Fibroblast of skin of left quadriceps (primary cell): ENCODE measurements at places on chromosomes 16 and 17.

- no peak for DNase-seq
Measured at GRCh38 chr17:21388066-21388465, 11.9 kb downstream of the KCNJ12 start.

DNA sequence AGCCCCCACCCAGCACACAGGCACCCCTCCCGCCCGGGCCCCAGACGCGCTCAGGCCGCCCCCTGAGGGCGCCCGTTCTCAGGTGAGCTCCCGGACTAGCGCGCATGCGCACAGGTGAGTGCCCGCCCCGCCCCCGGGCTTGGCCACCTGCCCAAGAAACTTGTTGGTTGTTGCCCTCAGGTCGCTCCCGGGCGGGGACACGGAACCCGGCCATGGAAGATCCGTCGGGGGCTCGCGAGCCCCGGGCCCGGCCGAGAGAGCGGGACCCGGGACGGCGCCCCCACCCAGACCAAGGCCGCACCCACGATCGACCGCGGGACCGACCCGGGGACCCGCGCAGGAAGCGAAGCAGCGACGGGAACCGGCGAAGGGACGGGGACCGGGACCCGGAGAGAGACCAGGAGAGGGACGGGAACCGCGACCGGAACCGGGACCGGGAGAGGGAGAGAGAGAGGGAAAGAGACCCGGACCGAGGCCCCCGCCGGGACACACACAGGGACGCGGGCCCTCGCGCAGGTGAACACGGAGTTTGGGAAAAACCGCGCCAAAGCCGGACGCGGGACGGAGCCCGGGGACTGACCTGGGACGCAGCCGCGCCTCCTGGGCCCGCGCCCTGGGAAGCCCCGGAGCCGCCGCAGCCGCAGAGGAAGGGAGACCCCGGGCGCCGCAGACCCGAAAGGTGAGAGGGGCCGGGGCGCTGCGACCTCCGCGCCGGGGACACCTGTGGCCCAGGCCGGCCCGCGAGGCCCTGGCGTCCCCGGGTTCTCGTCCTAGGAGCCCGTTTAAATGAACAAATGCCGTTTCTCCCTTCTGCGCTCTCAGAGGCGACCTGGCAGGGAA is at the start of gene MARVELD3:
Gene MARVELD3 (plus strand): TSS at position 167 of the 840 bp plus-strand sequence. CDS start 46 bp downstream, at position 213.
- no peak for DNase-seq

DNA sequence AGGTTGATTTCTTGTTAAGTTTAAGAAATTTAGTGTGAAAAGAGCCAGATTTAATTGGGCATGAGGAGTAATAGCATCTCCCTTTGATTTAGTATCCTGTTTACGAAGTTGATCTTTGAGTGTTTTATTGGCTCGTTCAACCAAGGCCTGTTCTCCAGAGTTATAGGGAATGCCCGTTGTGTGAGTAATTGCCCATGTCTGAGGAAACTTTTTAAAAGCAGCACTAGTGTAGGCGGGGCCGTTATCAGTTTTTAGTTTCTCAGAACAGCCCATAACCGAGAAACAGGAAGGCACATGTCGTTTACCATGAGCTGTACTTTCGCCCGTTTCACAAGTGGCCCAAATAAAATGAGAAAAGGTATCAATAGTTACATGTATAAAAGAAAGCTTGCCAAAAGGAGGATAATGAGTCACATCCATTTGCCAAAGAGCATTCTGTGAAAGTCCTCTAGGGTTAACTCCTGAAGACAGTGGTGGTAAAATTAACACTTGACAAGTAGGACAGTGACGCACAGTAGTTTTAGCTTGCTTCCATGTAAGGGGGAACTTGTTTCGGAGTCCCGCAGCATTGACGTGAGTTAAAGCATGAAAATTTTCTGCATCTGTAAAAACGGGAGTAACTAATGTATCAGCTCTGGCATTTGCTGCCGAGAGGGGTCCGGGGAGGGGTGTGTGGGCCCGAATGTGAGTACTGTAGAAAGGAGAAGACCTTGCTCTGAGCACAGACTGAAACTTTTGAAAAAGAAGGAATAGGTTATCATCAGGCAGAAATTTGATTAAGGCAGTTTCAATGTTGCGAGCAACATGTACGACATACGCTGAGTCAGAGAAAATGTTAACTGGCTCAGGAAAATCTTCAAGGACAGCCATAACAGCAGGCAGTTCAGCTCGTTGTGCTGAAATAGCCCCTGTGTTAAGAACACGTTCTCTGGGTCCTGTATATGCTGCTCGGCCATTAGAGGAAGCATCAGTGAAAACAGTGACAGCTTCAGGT is 18.5 kb upstream of the KCTD5 start:
- peak; percentile 67 for DNase-seq

GRCh38 chr17:74210191-74211140 is 2.9 kb upstream of the TTYH2 start:
- peak; percentile 20 for DNase-seq

DNA sequence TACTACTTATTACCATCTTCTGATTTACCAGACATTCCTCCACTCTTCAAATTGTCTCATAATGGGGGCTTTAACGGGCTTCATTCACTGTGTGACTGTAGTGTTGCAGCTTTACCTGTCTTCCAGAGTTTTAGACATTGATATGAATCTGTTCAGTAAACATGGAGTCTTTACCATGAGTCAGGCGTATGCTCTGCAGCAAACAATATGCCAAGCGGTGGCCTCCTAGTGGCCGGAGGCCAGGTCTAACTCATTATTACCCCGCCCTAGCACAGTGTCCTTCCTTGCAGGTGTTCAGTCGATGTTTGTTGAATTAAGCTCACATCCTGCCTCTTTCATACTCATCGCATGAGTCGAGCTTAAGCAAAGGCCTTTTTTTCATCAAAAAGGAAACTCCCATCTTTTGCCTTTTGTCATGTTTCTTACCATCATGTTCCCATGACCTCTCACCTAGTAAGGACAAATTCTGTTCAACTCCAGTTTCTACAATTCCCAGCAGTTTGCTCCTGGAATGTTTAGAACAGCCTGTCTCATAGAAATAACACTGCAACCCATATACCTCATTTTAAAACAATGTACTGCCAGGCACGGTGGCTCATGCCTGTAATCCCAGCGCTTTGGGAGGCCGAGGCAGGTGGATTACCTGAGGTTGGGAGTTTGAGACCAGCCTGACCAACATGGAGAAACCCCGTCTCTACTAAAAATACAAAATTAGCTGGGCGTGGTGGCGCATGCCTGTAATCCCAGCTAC is 39.4 kb downstream of the TUBD1 start:
- DNase-seq = no peak

- DNase-seq = no peak
Measured at GRCh38 chr17:19728084-19728495, 11.7 kb upstream of the SLC47A2 start.

GRCh38 chr17:62070900-62071299 is 5.8 kb upstream of the MED13 start:
- DNase-seq = no peak

GRCh38 chr17:35242158-35242804 is 591 bp upstream of the SLFN5 start:
- DNase-seq = no peak

DNA sequence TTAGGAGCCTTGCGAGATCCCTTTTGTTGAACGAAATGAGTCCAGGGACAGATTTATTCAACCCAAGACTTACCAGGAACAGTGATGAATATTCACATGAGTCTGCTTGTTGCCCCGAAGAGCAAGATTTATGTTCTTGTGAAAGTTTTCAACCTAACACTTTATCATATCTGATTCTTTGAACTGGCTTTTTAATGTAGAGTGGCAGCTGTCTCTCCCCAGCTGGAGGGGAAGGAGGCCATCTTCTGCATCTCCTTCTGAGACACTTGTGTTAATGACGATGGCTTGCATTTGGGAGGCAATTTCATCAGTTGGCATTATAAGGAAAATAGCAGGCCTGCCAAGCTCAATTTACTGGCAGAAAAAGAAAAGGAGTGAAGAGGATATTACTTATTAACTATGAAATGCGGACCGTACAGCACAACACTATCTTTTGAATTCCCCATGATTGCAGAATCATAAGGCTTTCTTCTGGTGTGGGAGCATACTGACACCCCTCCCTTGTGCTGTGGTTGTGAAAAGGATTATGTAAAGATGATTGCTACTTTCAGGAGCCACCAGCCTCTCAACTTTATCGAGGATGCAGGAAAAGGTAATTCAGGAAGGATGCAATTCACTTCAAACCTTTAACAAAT is 35.7 kb downstream of the SMARCE1 start:
- no peak for DNase-seq

DNA sequence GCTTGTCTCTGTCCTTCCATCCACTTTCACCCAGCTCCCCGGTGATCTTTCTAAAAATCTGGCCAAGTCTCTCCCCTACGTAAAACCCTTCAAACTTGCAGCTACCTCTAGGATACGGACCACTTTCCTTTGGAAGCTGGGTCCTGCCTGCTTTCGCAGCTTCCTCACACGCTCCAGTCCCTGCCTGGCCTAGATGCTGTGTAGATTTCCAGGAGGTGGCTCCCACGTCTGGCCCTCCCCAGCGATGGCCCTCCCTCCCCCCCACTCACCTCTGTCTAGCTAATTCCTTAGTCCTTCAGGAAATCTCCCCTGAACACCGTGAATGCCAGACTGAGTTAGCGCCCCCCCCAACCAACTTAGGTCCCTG is 579 bp upstream of the LRRC59 start:
- DNase-seq = no peak

DNA sequence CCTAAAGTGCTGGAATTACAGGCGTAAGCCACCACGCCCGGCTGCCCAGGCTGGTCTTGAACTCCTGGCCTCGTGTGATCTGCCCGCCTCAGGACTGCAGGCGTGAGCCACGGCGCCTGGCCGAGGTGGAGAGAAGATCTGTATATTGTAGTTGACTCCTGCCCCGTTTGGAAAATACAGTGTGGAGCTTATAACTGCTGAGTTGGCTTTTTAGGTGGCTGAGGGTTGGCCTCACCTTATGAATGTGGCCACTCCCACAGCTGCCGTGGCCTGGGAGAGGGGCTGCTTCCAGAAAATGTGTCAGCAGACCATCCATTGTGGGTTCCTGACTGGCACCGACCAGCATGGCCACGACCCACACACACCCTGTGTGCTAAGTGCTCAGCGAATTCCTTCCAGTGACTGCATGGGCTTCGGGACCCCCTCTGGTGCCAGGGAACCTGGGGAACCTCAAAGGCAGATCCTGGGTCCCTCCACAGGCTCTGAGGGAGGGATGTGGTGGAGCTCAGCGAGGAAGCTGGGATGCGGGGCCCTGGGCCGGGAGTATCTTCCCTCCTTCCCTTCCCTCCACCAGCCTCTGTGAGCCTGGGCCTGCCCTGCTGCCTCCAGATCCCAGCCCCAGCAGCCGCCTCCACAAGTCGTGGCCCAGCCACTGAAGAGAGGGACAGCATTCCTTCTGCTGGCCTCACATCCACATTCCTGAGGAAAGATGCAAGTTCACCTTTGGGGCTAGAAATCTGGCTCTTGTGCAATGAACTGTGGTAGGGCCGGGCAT is 10.9 kb upstream of the RAB11FIP3 start:
- DNase-seq = no peak

DNA sequence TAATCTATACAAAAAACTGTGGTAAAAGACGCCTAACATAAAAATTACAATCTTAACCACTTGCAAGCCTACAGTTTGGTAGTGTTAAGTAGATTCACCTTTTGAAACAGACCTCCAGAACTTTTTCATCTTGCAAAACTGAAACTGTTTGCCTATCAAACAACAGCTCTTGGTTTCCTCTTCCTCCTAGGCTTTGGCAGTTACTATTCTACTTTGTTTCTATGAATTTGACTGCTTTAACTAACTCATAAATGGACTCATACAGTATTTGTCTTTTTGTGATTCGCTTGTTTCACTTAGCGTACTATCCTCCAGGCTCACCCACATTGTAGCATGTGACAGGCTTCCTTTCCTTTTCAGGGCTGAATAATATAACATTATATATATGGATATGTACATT is 97.0 kb downstream of the PRKCA start:
- DNase-seq = no peak

- DNase-seq = peak; percentile 53
Measured at GRCh38 chr16:49701789-49702494, 154.0 kb downstream of the ZNF423 start.

- DNase-seq = no peak
Measured at GRCh38 chr17:14201988-14202380, 34.7 kb downstream of the CDRT15 start.

- no peak for DNase-seq
Measured at GRCh38 chr16:10114409-10114808, 67.8 kb downstream of the GRIN2A start.

GRCh38 chr16:50354629-50355456 is 13.9 kb downstream of the BRD7 start:
- DNase-seq = no peak

DNA sequence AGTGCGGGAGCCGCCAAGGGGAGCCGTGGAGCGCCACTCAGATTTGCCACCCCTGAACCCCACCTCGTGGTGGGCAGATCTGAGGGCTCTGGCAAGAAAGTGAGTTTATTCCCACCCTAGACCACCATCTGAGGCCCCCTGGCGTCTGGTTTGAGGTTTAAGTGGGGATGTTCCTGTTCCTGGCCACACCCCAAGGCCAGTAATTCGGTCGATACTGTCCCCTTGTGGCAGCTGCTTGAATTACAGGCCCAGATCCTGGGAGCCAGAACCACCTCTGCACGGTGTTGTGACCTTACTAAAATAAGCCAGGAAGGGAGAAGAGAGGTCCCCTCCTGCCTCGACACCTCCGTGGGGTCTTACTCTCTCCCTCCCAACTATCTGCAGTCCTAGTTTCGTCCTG is 3.3 kb upstream of the LAT start:
- no peak for DNase-seq

DNA sequence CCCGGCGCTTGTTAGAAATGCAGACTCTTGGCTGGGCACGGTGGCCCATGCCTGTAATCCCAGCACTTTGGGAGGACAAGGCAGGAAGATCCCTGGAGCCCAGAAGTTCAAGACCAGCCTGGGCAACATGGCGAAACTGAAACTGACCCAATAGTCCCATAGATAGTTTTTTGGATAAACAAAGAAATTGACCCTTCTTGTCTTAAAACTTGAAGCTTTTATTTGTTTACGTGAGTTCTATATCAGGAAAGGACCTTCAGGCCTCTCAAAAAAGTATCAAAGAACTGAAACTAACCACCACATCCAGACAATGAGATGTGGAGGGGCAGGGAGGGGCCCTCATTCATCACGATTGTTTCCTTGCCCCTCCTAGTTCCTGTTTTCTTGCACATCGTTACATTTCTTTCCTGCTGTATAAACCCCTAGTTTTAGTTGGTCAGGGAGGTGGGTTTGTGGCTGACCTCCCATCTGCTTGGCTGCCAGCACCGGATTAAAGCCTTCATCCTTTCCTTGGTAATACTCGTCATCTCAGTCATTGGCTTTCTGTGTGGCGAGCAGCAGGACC is 29.9 kb upstream of the PRM1 start:
- DNase-seq = no peak

- DNase-seq = no peak
Measured at GRCh38 chr16:30780549-30780948, 6.5 kb downstream of the ZNF629 start.

DNA sequence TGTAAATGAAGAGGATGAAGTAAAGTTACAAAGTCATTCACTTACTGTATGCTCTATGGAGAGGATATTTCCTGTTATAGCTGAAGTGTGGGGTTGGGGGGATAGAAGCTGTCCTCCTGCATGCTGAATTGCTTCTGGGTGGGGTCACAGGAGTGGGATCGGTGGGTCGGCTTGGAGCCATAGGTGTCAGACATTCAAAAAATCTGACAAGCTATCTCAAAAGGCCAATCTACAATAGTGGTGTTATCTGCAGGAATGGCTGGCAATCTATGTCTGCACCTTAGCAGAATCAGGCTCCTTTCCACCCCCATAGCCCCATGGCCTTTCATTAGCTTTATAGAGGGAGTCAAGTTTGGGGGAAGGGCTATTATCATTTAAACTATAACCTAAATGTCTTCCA is 104.9 kb downstream of the ABCC12 start:
- no peak for DNase-seq
